Sigmoid colon (tissue), 7 donors: ENCODE measurements at places on chromosomes 3 and 15. TPM values are rescaled to one million over a fixed set of nuclear protein-coding genes. Genes with fewer than 3 reads are reported as not detected.

DNA sequence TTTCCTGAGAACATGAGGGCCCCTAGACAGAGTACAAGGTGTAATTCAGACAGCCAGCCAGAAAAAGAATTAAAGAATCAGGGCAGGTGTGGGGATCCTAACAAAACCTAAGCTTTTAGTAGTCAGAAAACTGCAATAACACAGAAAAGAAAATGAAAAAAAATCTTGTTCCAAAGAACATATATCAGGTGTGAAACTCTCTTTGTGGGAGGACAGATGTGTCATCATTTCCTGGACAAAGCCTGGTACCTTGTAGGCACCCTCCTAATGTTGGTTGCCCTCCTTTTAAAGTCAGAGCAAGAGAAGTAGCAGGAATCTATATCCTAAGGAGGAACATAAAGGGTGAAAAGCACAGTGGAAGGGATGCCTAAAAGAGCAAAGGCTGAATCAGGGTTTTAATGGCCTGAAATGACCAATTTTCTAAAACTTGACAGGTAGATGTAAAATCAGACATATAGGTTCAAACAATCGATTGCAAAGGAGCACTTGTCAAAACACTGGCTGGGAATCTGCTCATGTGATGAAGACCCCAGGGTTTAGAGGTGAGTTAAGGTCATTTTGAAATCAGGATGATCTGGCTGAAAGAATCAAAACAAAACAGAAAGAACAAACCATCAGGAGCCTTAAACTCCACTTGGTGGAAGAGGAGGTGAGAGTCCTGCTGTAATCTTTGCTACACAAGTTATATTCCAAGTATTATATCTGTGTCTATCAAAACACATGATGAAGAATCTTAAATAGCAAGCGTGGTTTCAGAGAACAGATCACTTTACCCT lies 54.9 kb downstream of the TGFBR2 start:
- DNase-seq: no peak

DNA sequence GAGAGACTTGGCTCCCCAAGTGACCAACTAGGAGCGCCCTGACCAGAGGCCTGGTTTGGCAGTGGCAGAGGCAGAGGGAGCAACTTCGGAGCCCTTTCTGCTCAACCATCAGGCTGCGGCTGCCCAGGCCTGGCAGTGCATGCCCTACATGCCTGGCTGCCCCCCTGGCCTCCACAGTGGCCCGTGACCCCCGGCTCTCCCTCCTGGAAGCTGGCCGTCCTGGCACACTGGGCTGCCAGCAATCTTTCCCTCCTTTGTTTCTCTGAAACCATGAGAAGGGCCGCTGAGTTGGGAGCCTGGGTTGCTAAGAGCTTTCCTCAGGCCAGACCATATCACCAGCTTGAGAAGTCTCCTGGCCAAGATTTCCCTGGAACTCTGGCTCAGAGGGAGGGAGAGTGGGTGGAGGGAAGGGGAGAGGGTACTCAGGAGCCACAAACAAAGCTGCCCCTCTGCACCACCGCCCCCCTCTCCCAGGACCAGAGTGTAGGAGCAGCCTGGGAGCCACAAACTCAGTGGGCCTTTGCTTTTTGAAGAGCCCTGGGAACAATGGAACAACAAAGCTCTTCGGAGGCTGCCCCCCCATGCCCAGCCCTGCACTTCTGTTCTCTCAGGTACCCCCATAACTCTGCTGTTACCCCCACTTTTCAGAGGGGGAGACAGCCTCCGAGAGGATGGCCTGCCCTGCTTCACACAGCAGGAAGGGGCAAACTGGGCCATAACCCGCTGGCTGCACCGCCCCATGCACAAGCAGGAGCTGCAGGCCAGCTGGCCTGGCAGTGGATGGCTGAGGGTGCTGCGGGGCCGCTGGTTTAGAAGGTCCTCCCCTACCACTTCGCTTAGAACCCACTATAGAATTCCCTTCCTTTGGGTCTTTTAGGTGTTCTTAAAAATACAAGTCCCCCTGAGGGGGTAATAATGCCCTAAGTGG lies 11.3 kb downstream of the CORO2B start:
- no peak for DNase-seq

DNA sequence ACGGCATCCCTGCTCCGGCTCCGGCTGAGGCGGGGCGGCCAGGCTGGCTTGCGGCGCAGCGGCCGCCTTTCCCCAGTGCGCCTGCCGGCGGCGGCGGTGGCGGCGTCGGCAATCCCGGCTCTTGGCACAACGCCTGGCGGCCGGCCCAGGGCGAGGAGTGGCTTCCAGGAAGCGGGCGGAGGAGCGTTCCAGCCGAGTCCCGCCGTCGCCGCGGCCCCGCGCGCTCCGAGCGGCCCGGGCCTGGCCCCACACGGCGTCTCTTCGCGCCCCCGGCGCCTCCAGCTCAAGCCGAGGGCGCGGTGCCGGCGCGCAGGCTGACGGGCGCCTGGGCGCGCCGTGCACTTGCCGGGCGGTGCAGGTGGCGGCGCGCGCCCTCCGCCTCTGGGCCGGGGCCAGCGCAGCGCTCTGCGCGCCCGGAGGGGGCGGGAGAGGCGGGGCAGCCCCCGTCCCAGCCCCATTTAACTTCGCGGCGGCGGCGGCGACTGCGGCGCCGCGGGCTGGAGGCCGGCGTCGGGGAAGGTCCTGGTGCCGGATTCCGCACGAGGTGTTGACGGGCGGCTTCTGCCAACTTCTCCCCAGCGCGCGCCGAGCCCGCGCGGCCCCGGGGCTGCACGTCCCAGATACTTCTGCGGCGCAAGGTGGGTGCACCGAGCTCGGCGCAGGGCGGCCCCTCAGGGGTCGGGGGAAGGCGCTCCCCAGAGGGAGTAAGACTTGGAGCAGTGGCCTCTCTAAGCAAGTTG lies at the start of gene ADAMTSL3:
Gene ADAMTSL3, plus strand, starts transcription at position 485 of the 740 bp plus-strand sequence. CDS start 1,639 bp downstream, outside the sequence.
- peak; percentile 92 for DNase-seq

- no peak for DNase-seq
Observed at GRCh38 chr3:196638861-196639482, 522 bp upstream of the NRROS start.

DNA sequence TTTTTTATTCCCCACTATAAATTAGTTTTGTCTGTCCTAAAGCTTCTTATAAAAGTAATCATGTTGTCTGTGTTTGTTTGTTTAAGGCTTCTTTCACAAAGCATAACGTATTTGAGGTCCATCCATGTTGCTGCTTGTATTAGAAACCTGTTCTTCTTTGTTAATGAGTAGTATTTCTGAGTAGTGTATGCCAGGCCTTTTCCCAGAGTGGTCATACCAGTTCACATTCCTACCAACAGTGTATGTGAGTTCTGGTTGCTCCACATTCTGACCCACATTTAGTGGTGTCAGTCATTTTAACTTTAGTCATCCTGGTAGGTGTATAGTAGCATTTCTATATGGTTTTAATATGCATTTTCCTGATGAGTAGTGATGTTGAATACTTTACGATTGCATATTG lies 98.6 kb downstream of the NEO1 start:
- no peak for DNase-seq

The LMAN1L gene
- total RNA-seq: 1.8 TPM

The LSAMP gene
- 47.1 TPM for total RNA-seq

The LIPC gene
- total RNA-seq: not detected

The GOLGA8J gene
- total RNA-seq: 0.54 TPM

The CCR3 gene
- not detected for total RNA-seq

The LDHAL6B gene
- total RNA-seq: not detected
